AG09309 (cell line): ENCODE measurements at places on chromosomes 1 and 21.
A peak's percentile ranks its signal among the peaks of the same experiment; 100 is the strongest.

DNA sequence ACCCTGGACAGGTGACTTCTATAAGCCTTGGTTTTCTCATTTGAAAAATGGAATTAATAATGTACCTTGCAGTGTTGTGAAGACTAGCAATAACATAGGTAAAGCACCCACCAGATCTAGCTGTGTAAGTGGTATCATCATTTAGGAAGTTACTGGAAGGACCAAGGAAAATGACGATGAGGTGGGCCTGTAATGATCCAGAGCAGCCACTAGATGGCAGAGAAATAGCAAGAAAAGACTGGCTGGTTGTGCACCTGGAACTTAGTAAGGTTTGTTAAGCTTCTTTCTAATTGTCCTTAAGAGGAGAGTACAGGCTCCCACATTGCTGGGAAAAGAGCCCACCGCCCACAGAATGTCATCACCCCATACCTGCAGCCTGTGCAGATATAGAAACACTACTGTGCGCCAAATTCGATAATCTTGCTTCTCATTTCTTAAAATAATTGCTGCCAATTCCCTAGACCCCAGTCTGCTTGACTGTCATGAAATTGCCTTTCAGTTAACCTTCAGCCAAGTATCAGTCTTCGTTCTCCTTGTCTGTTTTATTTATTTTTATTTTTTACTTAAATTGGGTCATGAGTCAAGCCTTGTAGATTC, 37.2 kb downstream of the WNT4 start:
- DNase-seq, result no peak

DNA sequence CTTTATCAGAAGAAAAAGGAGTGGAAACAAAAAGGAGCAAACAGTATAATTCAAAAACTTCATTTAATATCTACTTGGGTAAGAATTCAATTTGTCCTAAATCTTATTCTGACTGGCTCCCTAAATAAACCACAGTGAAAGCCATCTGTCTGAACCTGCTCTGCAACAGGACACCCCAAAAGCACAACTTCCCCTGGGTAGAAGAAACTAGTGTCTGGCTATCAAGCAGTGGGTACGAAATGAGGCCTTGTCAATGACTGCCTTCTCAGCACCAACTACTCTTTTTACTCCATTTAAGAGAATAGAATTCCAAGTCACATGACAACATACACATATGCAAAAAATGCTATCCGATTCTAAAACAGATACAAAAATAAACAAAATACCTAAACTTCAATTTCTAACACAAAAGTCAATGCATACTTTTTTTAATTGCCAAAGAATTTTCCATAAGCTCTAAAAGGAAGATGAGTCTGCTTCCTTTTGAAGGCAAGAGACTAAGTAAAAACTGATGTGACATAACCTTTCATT, 206.8 kb downstream of the SLC45A1 start:
- DNase-seq, result no peak

GRCh38 chr1:245062741-245063305, 92.0 kb upstream of the KIF26B start:
- DNase-seq, result no peak

GRCh38 chr1:60073605-60074278, at the start of gene C1orf87:
C1orf87 (minus strand) TSS chr1:60073770; CDS start chr1:60072643, 1,127 bp downstream.
- DNase-seq, result no peak

GRCh38 chr1:157580179-157580827, 17.6 kb downstream of the FCRL4 start:
- DNase-seq, result peak; percentile 13

GRCh38 chr1:43902058-43902831, 31.4 kb upstream of the ARTN start:
- no peak for DNase-seq

DNA sequence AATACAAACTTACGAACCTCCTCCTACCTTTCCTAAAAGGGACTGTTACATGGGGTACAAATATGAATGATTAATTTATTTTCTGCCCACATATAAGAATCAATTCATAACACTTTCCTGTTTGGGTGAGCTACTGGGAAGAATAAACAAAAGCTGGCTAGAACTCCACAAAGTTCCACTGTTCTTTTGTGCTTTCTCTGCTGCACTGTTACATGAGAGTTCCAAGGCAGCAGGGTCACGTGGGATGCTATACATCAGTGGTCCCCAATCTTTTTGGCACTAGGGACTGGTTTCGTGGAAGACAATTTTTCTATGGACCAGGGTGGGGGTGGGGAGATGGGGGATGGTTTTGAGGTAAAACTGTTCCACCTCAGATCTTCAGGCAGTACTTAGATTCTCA, 2.2 kb upstream of the ANGPTL7 start:
- no peak for DNase-seq

- no peak for DNase-seq
These were observed 70.0 kb upstream of the AJAP1 start for GRCh38 chr1:4584449-4584848.

DNA sequence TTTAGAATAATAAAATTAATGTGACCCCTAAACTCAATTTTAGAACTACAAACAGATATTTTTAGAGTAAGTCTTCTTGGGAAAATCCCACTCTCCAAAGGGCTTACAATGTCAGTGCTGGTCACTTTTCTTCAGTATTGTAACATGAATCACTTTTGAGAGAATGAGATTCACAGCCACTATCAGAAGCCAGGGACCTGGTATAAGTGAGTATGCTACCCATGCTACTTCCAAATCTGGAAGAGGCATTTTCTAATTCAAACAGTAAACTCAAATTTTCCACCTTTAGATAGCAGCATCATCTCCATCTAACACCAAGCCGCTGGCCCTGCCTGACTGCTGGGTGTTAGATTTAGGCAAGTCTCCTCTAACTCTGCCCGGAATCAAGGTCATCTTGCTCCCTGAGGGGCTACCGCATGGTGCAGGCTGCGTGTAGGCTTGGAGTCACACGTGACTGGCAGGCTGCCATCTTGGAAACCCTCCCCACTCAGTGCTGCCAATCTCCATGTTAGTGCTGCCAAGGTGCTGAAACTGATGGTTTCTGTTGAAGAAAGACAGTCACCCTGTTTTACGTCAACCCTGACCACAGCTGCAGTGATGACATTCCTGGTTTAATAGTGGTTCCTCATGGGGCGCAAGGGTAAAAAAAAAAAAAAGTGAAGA, 882.9 kb upstream of the B3GALT2 start:
- DNase-seq, result no peak

DNA sequence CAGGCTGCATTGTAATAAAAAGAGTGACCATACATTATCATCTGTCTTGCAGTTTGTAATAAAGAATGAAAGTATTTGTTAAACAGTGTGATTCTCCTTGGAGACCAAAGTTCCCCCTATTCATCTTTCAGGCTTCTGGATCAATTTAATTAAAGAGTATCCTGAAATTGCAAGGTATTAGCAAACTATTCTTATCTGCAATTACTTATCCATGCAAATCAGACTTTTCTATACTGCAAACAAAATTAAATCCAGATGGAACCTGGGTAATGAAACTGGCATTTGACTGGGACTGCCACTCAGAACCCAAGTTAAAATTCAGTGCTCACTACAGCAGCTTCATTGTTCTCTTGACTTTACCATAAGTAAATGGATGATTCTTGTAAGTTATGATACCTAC, 37.1 kb downstream of the JAK1 start:
- no peak for DNase-seq

- no peak for DNase-seq
These were observed 23.4 kb upstream of the IGSF3 start for GRCh38 chr1:116690849-116691406.

DNA sequence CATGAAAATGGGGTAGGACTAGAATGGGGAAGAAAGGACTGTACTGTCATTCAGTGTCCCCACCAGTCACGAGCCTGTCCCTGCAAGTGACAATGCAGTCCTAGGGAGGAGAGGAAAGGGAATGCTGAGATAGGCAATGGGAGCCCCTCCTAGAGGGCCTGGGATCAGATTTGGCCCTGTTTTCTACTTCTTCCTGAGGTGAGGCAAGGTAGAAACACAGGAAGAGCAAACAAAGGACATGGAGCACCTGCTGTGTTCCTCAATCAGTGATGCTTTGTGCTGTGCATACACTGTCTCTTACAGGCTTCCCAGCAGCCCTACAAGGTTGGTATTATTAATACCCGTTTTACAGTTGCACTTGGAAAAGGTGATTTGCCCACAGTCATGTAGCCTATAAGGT, 6.1 kb downstream of the FABP3 start:
- no peak for DNase-seq

GRCh38 chr1:30099587-30100523, 623.5 kb downstream of the MATN1 start:
- no peak for DNase-seq

DNA sequence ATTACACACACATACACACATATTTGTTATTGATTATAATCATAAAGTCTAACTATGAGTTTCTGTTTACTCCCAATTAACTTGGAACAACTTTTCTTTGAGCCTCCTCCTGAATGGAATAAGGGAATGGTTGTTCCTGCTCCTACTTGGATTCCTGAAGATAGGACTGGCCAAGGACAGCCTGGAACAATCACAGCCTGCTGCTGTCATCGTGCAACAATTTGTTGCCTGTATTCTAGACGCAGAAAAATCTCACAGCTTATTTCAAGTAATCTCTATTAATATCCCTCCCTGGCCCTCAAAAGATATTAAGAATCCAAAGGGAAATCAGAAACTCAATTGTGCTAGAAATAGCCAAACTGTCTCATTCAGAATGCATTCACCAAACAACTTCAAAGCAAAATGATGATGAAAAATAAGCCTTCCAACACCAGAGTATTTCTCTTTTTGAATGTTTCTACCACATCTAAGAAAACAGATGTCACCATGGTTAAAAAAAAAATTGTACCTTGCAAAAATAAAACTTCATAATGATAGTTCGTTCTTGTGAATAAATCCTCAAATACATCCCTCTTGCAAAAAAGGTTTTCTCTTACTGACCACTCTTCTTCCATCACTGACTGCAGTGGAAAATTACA, 30.9 kb downstream of the RCAN1 start:
- no peak for DNase-seq

GRCh38 chr1:12697397-12697796, 18.5 kb upstream of the AADACL3 start:
- DNase-seq, result no peak

GRCh38 chr1:236137285-236137852, 5.0 kb upstream of the GPR137B start:
- DNase-seq, result no peak

DNA sequence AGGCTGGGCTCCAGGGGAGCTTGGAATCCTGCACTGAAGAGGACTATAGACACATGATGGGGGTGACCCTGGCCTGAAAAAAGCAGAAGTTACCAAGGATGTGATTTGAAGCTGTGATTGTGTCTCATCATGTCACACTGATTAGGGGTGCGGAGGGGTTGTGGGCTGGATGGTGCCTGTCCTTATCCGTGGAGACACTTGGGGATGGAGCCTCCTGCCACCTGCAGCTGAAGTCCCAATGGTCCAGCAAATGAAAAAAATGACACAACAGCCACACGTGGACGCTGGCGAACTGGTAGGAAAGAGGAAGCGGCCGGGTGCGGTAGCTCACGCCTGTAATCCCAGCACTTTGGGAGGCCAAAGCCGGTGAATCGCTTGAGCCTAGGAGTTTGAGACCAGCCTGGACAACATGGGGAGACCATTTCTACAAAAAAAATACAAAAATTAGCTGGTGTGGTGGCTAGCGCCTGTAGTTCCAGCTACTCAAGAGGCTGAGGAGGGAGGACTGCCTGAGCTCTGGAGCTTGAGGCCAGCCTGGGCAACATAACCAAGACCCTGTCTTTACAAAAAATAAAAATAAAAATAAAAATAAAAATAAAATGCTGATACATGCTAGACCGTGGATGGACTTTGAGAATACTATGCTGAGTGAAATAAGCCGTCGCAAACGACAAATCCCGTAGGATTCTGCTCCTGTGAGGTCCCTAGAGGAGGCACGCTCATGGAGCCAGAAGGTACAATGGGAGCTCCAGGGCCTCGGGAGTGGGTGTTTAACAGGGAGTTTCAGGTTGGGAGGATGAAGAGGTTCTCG, 838 bp upstream of the IBA57 start:
- DNase-seq, result no peak

DNA sequence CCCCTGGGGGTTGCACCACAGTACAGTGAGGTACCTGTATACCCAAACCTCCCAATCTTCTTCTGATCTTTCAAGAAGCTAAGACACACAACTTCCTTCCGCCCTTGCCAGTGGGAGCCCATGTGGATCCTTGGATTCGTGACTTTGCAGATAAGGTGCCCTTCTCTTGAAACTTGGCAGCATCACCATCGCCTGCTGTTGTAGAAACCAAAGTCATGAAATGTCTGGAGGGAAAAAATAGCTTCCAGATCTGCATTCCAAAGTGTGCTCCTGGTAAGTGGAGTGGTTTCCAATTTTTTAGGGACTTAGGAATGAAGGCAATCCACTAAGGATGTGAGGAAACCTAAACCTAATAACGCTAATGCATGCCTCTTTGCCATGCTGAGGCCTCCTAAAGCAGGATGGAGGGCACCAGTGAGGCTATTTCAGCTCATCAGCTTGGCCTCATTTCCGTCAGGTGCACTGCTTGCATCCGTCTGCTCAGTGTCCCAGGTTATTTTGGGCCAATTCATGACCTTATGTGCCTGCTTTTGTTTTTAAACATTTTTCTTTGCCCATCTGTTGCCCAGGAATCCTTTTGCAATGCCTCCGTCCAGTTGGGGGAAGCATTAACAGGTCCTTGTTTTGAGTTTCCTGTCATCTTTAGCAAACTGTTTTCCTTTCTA, 8.2 kb upstream of the EFHD2 start:
- no peak for DNase-seq

DNA sequence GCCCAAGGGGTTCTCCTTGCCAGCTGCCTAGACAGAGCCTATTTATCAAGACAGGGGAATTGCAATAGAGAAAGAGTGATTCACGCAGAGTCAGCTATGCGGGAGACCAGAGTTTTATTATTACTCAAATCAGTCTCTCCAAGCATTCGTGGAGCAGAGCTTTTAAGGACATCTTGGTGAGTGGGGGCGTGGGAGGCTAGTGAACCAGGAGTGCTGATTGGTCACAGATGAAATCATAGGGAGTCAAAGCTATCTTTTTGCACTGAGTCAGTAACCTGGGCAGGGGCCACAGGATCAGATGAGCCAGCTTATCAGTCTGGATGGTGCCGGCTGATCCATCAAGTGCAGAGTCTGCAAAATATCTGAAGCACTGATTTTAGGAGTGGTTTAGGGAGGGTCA, 64.8 kb upstream of the MRPS6 start:
- DNase-seq, result no peak

GRCh38 chr1:12722626-12723025, 6.7 kb downstream of the AADACL3 start:
- no peak for DNase-seq
